ENCODE measurements at places on chromosomes 1 and 21.

GRCh38 chr1:196543833-196544232 lies 64.4 kb downstream of the KCNT2 start:
- DNase-seq: no peak

- DNase-seq: no peak
These were observed 56.9 kb upstream of the GUCA2A start for GRCh38 chr1:42221456-42221855.

DNA sequence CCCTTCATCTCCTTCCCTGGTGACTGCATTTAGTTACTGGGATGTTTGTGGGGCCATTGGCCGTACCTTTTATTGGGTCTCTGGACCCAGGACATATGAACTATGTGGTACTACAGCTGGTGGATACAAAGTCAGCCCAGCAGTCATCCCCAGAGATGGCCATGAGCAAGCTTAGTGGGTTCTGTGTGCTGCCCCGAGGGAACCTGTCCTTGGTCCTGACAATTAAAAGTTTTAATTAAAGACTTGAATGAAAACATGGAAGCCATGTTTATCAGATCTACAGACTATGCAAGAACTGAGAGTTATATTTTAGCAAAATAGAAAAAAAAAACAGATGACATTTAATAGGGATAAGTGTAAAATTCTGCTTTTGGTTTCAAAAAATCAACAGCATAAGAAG lies 2.8 kb upstream of the NES start:
- no peak for DNase-seq

GRCh38 chr1:203509135-203509534 lies 15.2 kb downstream of the OPTC start:
- DNase-seq: no peak

DNA sequence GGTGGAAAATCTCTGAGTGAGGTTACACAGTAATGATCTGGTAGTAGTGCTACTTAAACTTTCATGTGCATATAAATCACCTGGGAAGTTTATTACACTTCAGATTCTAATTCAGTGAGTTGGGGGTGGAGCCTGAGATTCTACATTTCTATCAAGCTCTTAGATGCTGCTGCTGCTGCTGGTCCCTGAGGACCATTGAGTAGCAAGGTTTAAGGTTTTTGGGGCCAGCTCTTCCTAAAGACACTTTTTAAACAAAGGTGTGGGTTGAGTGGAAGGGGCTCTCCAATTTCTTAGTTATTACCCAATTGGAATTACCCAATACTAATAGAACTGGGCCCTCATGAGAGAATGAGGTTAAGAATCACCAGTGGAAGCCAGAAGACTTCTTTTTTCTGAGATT lies 29.5 kb downstream of the KCNA3 start:
- DNase-seq: no peak

GRCh38 chr1:180428782-180429695 lies 73.3 kb downstream of the ACBD6 start:
- no peak for DNase-seq

DNA sequence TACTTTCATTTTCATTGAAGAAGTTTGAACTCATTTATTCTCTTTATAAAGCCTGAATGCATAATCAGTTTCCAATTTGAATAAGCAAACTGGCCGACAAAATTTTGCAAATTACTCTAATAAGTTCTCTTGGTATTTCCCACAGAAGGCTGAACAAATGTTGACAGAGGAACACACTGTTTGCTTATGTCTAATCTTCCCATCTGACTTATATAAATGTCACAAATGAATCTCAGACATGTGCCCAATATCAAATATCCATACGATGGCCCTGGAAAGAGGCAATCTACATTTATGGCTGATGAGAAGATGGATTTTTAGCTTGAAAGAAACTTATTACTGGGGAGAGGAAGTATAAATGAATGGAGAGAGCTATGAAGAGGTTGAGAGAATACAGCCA lies 380.6 kb upstream of the ZRANB2 start:
- DNase-seq: no peak
